ENCODE measurements at places on chromosomes 1 and 21.
A peak's percentile ranks its signal among the peaks of the same experiment; 100 is the strongest.

DNA sequence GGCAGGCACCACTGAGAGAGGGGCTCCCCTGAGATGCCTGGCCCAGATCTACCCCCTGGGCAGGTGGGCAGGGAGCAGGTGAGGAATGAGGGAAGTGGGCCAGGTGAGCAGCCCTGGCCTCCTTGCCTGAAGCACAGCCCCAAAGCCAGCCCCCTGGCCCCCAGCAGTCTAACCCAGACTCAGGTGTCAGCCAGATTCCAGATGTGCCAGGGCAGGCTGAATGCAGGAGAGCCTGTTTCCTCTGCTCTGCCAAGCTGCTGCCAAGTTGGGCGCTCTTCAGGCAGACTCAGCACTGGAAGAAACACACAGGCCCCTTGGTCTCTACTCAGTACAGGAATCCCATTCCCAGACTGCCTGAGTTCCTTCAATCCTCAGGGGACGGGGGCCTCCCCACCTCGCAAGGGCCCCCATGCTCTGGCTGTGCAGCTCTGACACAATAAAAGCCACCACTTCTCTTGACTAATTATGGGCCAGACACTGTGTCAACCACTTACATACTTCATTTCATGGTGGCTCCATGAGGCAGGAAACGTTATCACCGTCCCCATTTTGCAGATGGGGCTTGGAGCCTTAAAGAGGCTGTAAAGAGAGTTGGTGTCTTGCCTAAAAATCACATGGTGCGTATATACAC is 20.4 kb downstream of the ARHGEF19 start:
- no peak for DNase-seq

DNA sequence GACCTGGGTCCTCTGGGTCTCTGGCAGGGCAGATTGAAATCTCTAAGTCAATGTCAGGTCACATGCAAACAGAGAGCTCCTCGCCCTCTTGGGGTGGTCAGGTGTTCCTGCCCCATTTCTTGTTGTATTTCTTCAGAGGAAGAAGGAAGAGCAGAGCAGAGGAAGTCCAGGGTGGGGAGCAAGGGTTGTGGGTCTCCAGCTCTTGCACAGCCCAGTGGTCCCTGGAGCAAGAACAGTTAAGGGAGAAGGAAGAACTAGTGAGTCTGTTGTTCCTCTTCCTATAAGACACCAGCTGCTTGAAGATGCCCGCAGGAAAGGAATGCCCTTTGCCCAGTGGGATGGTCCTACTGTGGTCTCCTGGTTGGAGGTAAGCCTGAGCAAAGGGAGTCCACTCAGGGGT is 26.3 kb downstream of the MYOG start:
- DNase-seq = no peak

DNA sequence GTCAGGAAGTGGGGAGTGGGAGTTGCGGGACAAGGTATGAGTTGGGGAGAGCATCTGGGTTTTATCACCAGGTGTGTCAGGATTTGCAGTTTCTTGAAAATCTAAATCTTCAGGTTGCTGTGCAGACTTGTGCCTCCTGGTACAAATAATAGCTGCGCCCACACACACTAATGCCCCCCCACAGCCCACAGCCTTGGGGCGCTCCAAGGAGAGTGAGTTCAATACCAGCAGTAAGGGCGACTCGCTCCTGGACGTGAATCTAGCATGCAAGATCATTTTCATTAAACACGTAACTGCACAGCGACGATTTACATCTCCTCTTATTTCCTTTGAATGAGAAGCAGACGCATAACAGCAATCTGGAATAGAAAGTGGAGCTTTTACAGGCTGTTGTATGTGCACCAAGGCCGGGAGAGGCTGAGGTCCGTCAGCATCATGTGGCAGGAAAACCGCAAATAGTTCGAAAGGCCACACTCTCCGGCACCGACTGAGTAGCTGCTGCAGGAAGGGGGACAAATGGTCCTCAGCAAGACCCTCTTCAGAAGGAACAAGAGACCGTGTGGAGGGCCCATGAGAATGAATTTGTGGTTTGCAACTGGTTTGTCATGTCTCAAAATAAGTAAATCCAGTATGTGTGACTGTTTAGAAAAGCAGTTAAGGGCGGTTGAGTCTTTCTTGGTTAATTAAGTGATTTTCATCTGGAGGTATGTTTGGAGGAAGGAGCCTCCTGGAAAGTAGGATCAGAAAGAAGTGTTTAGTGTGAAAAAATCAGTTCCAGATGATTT is 439.5 kb downstream of the SMYD3 start:
- no peak for DNase-seq

DNA sequence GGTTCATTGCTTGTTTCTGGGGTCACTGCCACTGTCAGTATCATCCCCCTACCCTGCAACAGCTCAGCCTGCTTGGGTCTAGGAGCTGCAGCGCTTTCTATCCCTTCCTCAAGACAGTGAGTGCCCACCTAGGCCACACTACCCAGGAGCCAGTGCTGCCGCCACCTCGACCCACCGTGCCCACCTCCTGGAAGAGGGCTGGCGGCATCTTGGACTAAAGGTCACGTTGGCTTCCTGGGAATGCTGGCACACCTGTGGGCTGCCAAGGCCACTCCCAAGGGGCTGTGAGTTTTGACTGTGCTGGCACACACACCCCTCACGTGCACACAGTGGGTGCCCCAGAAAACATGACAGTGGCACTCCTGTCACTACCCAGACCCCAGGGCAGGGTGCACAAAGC is 22.1 kb downstream of the CRYAA start:
- DNase-seq = no peak

DNA sequence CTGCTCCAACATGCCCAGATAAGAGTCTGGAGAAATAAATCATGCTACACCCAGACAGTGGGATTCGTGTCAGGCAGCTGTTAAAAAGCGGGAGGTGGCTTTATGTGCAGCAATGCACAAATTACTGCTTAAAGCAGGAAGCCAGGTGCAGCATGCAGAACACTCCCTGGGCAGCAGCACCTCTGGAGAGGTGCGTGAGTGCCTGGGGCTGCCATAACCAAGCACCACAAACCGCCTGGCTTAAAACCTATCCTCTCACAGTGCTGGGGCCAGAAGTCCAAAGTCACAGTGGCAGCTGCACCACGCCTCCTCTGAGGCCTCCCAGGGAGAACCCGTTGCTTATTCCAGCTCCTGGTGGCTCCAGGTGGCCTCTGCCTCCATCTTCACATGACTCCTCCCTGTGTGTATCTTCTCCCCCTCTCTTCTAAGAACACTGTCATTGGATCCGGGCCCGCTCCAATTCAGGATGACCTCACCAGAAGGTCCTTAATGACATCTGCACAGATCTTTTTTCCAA is 115.6 kb downstream of the SIK1 start:
- DNase-seq = peak; percentile 94

GRCh38 chr1:216832192-216832591 is 109.0 kb upstream of the ESRRG start:
- peak; percentile 66 for DNase-seq

DNA sequence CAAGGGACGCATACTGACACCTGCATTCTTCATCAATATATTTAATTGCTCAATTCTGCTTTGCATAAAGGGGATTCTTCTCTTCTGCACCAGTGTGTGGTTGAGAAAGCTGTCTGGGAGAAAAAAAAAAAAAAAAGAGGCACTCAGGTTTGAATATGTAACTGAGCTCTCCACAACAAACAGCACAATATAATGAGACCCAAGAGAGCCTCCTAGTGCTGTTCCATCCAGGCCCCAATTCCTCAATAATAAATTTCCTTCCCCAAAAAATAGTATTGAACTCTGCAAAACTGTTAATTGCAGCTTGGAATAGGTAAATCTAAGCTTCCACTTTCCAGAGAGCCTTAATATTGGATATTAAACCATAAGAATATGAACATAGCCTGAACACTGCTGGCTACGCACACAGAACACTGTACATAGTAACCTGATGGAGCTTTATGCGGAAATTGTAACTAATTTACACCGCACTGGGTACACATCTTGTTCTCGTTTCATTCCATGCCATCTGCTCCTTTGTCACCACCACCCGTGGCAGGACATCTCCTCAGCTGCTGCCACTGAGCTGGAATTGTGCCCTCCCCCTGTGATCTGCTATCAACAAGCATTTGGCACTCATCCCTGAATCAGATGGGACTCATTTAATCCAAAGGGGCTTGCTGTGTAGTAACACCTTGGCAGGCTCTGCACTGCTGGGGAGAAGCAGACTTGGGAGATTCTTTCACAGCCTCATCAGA is 272.0 kb downstream of the HHIPL2 start:
- DNase-seq = no peak

DNA sequence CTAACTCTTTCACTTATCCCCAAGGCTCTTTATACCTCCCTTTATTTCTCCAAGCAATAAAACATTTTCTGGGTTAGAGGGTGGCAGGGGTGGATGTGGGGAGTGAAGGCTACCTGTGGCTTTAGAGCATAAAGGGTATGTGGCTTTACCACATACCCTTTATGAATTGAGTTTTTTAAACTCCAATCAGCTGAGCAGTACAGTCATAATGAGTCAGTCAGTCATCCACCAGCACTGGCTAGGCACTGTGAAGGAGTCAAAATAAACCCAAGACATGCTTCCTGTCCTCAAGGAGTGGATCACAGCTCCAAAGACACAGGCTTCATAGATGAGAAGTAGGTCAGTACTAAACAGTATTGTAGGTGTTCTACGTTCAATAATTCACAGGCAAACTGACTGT is 2.6 kb upstream of the TDRD10 start:
- DNase-seq = no peak

DNA sequence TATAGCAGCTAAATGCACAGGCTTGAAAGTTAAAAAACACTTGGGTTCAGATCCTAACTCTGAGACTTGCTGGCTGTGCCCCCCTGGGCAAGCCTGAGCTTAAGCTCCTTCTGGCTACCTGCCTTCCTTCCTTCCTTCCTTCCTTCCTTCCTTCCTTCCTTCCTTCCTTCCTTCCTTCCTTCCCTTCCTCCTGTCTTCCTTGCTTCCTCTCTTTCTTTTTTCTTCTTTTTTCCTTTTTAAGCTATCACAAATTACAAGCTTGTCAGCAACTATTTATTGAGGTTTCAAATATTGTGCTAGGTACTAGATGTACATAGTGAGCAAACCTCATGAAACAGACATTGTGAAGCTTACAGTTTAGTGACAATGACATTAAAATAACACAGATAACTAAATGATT is 15.1 kb downstream of the SGIP1 start:
- DNase-seq = no peak

DNA sequence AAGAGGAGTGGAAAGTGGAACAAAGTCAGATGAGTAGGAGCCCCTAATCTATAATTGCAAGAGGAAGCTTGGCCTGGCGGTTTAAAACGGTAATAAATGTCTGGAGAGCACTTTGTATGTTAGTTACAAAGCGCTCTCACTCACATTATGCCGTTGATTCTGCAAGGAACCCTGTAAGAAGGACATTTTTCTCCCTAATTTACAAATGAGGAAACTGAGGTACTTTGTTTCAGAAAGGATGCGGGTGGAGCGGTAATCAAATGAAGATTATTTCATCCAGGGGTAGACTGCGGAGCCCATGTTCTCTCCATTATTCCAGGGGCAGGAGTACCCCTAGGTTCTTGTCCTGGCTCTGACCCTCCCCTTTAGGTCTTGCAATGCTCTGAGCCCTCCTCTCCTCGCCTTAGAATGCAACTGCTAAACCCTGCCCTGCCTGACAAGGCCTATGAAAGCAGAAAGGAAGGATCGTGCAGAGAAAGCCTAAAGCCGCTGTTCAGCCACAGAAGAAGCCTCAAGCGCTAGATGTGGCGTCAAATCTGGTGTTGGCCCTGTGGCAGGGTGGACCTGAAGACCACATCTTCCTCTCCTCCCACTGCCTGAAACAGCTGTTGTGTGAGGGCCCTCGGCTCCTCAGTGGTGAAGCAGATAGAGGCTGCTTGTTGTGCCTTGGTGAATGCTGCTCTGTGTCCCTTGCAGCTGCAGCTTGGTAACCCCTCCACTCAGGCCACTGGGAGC is 588 bp upstream of the PACC1 start:
- no peak for DNase-seq

DNA sequence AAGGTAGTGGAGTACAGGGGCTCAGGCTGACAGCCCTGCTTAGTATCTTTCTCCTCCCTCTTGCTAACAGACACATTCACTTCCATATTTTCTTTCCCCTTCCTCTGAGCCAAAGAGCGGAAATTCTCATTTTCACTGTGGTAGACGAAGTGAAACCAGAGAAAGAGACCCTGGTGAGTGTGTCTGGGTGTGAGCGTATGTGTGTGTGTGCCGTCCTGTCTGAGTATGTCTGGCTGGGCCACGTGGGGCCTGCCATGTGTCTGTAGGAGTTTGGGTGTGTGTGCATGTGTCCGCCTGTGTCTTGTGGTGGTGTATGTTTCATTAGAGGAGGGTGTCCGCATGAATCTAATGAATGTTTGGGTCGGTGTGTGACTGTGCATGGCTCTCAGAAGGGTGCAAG is 1.7 kb downstream of the COL8A2 start:
- no peak for DNase-seq

- DNase-seq = no peak
These were observed 9.6 kb upstream of the ECE1 start for GRCh38 chr1:21299780-21300395.

GRCh38 chr1:69492286-69492685 is 75.4 kb upstream of the LRRC7 start:
- no peak for DNase-seq

DNA sequence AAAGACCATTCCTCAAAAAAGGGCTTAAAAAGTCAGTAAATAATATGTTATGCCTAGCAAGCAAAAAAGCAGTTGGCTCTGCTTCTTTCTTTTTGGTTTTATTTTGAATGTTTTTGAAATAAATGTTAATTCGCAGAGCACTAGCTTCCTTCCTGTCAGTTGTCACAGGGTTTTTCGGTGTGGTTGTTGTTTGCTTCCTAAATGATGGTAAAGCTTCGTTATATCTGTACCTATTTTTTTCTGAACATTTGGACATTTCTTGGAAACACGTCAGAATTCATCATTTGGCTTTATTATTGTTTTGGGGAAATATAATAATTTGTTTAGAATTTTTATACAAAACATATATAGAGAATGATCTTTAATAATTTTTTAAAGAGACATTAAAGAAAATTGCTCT is 351.9 kb upstream of the SGIP1 start:
- DNase-seq = no peak

GRCh38 chr1:154154534-154155191 is at the start of gene NUP210L:
TSS of gene NUP210L (minus strand) at chr1:154155073.
- no peak for DNase-seq

GRCh38 chr1:9195651-9196050 is 38.9 kb upstream of the H6PD start:
- DNase-seq = no peak

DNA sequence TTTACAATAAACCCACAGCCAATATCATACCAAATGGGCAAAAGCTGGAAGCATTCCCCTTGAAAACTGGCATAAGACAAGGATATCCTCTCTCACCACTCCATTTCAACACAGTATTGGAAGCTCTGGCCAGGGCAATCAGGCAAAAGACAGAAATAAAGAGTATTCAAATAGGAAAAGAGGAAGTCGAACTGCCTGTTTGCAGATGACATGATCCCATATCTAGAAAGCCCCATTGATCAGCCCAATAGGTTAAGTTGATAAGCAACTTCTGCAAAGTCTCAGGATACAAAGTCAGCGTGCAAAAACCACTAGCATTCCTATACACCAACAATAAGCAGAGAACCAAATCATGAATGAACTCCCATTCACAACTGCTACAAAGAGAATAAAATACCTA is 235.5 kb downstream of the DPYD start:
- no peak for DNase-seq

GRCh38 chr1:70874818-70875217 is 172.8 kb downstream of the PTGER3 start:
- DNase-seq = no peak

- DNase-seq = no peak
These were observed 176.1 kb upstream of the CSF3R start for GRCh38 chr1:36658838-36659237.

Data from small intestine (tissue), 16 donors.